ENCODE measurements at places on chromosomes 3 and 15.

DNA sequence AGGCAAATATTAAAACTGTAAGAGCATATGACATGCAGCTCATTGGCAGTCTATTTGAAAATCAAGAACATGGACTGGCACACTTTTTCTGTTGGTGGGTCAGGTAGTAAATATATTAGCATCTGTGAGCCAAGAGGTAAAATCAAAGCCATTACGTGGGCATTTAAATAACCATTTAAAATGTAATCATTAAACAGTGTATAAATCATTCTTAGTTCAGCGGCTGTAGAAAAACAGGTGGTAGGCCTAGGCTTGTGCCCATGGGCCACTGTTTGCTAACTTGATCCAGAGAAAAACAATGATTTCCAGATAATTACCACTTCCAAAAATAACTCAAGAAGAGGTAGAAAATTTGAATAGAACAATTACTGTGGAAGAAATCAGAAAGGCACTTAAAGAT, 105.1 kb downstream of the CHST2 start:
- DNase-seq: no peak

GRCh38 chr3:141094790-141095545, 43.8 kb downstream of the SPSB4 start:
- peak; percentile 76 for DNase-seq

DNA sequence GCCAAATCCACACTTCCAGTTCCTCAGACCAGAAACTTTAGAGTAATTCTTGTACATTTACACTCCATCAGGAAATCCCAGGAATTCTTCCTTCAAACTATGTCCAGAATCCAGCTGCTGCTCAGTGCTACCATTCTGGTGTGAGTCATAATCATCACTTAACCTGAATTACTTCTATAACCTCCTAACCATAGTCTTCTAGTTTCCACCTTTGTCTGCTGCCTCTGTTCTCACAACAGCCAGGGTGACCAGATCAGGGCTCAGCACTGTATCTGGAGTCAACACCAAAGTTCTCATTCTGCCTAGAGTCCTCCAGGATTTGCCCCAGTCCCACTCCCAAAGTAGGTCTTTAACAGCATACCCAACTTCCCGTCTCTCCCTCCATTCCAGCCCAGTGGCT, 3.4 kb downstream of the CLDND1 start:
- no peak for DNase-seq

GRCh38 chr3:41053220-41053619, 146.1 kb upstream of the CTNNB1 start:
- no peak for DNase-seq

GRCh38 chr3:194296454-194297263, 54.5 kb downstream of the CPN2 start:
- peak; percentile 72 for DNase-seq

GRCh38 chr15:85313339-85313738, 67.1 kb upstream of the AKAP13 start:
- DNase-seq: no peak

DNA sequence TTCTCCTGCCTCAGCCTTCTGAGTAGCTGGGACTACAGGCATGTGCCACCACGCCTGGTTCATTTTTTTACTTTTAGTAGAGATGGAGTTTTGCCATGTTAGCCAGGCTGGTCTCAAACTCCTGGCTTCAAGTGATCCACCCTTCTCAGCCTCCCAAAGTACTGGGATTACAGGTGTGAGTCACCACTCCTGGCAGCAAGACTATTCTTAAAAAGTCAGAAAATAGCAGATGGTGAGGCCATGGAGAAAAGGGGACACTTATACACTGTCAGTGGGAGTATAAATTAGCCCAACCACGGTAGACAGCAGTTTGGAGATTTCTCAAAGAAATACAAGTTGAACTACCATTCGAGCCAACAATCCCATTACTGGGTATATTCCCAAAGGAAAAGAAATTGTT, 603.3 kb upstream of the TBL1XR1 start:
- DNase-seq: no peak

GRCh38 chr3:171459137-171459941, 866 bp downstream of the TNIK start:
- peak; percentile 11 for DNase-seq

DNA sequence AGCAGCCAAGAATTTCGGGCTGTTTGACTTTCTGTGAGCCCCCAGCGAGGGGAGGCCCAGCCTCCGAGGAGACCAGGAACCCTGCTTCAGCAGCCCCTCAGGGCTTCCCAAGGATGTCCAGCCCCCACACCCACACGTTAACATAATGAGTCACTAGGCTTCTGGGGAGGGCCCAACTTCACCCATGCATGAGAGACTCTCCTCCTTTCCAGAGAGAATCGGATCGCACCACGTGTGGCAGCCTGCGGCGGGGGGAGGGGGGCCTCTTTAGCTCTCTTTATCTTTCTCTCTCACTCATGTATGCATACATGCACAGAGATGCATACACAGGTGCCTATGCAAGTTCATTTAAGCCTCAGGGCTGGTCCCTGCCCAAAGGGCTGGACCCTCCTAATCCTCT, 3.1 kb upstream of the AP2M1 start:
- DNase-seq: no peak

DNA sequence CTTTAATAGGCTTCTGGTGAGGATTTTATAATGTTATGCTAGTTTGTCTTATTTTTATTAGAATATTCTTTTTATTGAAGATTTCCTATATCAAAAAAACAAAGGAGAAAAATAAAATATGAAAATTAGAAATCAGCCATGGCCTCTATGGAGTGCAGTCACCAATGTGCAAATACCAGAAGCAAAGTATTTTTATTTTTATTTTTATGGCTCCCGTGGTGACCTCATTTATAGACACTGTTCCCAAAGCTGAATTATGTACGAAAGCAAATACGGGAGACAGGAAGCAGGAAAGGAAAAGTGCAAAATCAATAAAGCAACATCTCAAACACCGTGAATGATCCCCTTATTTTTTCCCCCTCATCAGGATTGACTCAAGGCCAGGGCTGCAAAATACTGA, 35.1 kb downstream of the DAZL start:
- no peak for DNase-seq

- peak; percentile 68 for DNase-seq
These were observed 410 bp downstream of the LRRC49 start for GRCh38 chr15:70892912-70893560.

DNA sequence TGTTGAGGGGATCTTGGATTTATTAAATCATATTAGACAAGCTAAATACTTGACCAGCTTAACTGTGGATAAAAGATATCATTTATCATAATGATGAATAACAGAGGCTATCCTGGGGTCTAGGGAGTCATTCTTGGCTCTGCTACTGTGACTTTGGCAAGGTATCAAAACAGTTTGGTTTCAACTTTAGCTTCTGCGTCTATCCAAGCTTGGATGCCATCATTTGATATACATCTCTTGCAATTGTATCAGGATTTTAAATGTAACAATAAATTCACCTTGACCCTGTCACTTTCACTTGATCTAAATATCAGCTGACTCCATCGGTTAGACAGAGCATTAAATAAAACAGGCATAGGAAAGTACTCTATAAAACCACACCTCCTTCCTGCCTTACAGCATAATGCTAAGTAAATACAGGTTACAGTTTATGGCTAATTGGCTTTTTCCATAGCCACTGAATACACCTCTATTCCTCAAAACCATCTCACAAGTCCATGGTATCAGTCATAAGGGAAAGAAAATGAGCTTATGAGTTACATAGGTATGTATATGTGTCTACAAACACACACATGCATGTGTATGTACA, 262.9 kb downstream of the CTNNB1 start:
- no peak for DNase-seq

GRCh38 chr15:52718551-52718950, 39.4 kb upstream of the ATOSA start:
- DNase-seq: no peak

DNA sequence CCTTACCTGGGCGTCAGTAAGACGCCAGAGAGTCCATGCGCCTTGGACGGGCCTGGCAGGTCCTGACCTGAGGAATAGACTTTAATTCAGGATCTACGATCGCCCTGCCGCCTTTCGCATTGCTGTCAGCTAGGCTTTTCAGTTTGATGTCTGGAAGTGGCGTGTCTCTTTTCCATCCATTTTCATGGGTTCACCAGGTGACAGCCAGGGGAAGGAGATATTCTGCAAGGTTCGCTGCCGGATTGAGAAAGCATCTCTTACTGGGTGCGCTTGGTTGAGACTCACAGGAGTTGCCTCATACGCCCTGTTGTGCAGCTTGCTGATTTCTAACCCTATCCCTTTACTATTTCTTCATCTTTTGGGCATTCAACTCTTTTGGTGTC, 7.4 kb downstream of the EPHA3 start:
- DNase-seq: no peak

DNA sequence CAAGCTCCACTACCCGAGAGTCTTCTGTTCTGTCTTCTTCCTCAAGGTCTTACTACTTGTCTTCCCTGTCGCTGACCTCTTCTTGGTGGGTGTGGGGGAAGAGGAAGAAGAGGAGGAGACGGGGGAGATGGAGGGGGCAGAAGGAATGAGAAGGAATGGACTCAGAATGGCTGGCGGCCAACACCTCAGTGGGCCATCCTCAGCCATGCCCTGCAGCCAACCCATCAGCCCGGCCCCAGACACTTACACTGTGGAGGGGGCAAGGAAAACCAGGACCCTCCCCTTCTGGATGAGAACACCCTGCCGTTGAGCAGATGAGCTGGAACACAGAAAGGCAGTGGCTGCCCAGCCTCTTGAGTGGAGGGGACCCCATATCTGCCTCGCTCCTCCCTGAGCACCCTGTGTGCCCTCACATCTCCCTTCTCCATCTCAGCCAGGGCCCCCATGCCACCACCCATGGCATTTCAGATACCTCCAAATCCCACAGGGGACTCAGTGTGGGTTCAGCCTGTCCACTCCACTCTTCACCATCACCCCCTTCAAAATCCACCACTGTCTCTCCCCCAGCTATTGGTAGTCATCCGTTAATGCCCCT, 45.5 kb upstream of the PRR23E start:
- no peak for DNase-seq

DNA sequence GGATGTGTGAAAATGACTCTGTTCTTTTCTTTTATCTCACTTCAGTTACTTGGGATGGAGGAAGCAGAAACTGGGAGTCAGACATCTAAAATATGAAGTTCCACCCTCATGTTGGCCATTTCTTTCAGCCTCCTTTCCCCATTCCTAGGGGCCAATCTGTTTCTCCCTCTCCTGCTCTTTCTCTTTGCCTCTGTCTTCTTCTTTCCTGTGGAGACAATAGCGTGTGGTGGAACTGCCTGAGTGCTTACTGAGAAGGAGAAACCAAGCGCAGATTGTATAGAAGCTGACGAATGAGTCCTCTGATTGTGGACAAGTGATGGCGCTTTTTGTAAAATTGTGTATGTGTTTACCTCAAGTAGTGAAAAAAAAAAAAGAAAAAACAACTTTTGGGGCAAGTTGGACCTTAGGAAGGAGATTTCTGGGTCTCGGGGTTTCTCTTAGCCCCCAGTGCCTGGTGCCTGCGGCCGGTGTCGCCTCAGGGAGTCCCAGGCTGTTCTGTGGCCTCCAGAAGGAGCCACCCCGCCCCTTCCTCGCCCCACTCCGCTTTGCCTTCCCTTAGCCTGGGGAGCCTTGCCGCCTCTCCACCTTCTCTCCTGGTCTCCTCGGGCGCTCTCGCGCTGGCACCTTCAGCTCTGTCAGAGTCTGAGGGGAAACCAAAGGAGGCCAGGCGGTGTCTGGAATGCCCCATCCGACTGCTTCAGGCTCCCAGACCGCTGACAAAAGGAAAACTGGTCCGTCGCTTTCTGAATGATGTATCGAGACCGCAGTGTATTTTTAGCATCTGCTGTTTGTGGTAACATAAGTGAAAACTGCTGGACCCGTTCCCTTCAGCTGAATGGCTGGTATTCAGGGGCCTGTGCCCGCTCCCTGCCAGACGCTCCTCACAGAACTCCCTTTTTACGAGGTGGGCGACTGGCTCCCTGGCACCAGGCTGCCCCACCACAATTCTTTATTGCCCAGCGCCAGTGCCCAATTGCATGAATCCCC, 30.1 kb downstream of the SCG5 start:
- peak; percentile 72 for DNase-seq

- no peak for DNase-seq
These were observed 23.9 kb upstream of the CTSH start for GRCh38 chr15:78968539-78969271.

DNA sequence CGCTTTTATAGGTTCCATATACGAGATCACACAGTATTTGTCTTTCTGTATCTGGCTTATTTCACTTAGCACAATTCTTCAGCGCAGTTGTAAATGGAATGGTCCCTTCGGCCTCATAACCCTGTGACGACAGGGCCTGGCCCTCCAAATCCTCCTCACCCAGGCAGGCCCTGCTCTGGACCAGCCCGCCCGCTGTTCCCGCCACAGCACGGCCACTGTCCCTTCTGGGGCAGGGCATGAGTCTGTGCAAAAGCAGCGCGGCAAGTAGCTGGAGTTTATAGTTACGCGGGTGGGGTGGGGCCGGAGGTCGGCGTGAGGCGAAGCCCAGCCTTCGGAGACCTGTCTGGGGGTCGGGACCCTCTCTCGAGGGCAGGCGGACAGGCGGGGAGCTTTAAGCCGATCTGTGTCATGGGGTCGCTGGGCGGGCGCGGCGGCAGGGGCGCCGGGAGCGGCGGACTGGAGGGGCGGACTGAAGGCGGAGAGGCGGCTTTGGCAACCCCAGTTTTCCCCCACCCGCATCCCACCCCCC, 543 bp downstream of the ARPIN start:
- peak; percentile 69 for DNase-seq

GRCh38 chr3:37540786-37541185, 320.9 kb upstream of the CTDSPL start:
- no peak for DNase-seq

GRCh38 chr3:188358787-188359493, 205.0 kb downstream of the LPP start:
- DNase-seq: no peak

GRCh38 chr3:31105011-31105410, 210.6 kb upstream of the GADL1 start:
- no peak for DNase-seq

DNA sequence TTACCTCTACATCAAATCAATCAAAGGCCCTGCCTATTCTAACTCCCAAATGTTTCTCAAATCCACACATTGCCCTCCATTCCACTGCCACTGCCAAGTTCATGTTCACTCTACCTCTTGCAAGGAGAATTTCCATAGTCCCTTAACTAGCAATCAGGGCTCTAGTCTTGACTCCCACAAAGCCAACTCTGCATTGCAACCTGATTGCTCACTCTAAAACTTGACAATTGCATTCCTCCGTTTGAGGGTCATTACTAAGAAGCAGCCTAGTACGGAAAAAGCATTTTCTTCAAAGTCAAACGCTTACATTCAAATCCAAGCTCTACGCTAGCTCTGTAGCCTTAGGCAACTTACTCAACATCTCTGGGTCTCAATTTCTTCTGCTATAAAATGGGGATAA, 1.2 kb downstream of the CPA3 start:
- DNase-seq: peak; percentile 52

- DNase-seq: peak; percentile 9
These were observed 766 bp upstream of the EMC4 start for GRCh38 chr15:34223904-34224596.

- peak; percentile 16 for DNase-seq
These were observed 235.5 kb downstream of the CTNNB1 start for GRCh38 chr3:41434781-41435180.

Data from AG20443 (cell line).